Activated CD8-positive, alpha-beta memory T cell treated with anti-CD3 and anti-CD28 coated beads, Interleukin-2, amount 10 ng/mL, durations not matched to agents 7 days and 5 days (primary cell): ENCODE measurements at places on chromosomes 4 and X. TPM values are rescaled to one million over a fixed set of nuclear protein-coding genes. Genes with fewer than 3 reads are reported as not detected.

- H3K36me3 ChIP-seq: no peaks in the 10 kb centered on the region
- H3K27me3 ChIP-seq: peaks cover 10% of the 10 kb centered on the region
- no peak for DNase-seq
Measured at GRCh38 chr4:10020871-10021652, at the start of gene SLC2A9. Gene SLC2A9, minus strand, starts transcription at chr4:10021497. Its CDS starts 68 bp downstream, at chr4:10021429.

The CNKSR2 gene
- 6.3 TPM for total RNA-seq

DNA sequence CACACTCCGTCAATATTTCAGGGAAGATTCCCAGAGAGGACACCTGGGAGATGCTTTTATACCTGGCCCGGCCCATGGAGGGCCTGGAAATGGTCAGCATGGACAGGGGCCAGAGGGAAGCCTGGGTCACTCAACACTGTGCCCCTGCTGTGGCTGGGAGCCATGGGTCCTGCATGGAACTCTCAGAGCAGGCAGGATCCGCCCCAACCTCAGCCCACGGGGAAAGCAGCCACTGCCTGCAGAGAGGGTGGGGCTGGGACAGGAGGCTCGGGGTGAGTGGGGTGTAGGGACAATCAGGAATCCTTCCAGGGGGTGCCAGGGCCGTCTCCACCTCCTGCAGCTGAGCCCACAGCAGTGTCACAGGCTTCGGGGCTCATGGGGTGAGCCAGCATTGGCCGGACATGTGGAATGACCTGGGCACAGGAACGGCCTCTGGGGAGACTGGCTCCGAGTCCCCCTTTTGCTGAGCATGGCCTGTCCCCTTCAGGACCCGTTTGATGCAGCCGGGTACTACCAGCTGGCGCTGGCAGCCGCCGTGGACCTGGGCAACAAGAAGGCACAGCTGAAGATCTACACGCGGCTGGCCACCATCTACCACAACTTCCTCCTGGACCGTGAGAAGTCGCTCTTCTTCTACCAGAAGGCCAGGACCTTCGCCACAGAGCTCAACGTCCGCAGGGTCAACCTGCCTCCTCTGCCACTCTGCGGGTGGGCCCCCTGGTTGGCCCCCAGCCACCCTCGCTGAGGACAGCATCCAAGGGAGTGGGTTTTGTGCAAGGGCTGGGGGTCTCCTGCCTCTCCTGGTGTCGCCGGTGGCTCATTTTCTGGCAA, 29.1 kb upstream of the HTRA3 start:
- H3K27ac ChIP-seq: no peak overlapping the region
- no peaks in the 10 kb centered on the region for H3K27me3 ChIP-seq

DNA sequence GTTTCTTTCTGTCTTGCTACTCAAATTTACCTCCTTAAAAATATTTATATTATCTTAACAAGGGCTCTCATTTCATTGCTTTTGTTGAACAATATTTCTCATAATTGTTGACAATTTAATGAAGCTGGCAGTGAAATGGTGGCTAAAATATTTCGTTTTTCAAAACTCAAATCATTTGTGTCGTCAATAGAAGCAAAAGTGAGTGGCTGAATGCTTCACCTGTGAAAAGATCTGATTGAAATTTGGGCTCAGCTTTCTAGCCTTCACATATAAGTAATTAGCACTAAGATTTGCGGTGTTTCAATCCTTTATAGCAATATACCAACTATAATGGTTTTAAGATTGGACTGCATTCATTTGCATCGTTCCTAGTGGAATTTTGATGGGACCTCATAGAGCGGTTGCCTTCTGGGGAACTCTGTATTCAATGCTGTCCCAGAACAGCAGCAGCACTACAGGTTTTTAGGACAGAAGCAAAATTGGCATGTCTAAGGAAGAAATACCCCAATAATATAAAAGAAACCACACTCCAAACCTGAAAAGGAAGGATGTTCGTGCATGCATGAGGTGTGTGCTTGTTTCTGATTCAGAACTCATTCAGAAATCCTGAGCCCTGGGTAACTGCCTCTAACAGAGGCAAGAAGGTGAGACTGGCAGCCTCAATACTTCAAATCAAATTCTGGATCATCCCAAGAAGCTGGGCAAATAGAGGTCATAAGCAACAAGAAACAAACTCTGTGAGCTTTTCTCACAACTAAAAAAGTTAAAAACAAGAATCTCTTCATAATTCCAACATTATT, 2.5 kb downstream of the CXCL1 start:
- no peaks in the 10 kb centered on the region for H3K36me3 ChIP-seq
- peaks cover 19% of the 10 kb centered on the region for H3K27me3 ChIP-seq
- DNase-seq: no peak
- no peak overlapping the region for H3K27ac ChIP-seq

GRCh38 chrX:10769195-10769594, 148.8 kb upstream of the MID1 start:
- no peak for DNase-seq
- no peaks in the 10 kb centered on the region for H3K27me3 ChIP-seq
- no peaks in the 10 kb centered on the region for H3K4me1 ChIP-seq

DNA sequence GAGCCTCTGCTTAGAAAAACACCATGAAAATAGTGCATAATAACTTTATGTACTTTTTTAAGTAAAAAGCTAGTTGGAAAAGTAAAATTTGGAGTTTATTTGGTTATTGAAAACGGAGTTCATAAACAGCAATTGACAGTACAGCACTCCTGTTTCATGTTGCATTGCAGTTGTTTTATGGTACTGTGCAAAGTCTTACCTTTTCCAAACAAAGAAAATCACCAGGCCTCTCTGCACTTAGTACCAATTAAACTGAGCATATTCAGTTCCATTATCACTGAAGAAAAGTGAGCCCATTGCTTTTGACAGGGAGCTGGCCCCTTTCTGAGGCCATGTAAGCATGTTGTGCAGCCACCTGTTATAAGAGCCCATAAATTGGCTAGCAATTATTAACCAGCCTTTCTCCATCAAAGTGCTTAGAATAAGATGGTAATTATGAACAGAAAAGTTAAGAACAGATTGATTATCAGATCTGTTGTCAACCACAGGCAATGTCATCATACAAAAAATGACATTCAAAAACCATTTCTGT, 376.6 kb upstream of the EMCN start:
- H3K4me3 ChIP-seq: no peak overlapping the region
- H3K36me3 ChIP-seq: peaks cover 19% of the 10 kb centered on the region
- H3K4me1 ChIP-seq: peaks cover 15% of the 10 kb centered on the region
- DNase-seq: no peak
- H3K27me3 ChIP-seq: no peaks in the 10 kb centered on the region

DNA sequence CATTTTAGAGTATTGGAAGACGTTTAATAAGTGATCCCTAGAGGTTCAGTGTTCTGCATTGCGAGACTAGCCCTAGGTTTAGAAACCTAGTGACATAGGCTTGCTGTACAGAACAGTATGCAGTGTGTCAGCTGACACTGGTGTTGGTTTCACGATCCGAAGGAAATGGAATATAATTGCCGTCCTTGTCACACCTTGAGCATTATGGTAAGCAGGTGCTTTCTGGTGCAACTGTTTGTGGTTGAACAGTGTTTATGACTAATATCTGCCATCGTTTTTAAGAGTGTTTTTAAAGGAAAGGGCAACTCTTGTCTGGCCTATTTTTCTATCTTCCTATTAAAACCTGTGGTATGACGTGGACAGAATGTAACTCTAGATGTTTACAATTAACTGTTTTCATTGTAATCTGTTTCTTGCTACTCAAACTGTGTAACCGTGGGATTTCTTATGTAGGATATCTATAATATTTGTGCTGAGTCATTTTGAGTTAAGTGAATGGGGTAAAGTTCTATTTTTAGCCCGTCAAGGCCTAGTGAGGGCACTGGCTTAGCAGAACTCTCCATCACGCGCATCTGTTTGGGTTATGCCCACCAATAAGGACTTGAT, 53.8 kb upstream of the TBC1D14 start:
- DNase-seq: peak; percentile 64
- no peaks in the 10 kb centered on the region for H3K27me3 ChIP-seq
- peak overlapping the region; percentile 60 for H3K27ac ChIP-seq
- H3K4me3 ChIP-seq: no peak overlapping the region
- H3K36me3 ChIP-seq: peaks cover 38% of the 10 kb centered on the region

- no peak overlapping the region for H3K4me3 ChIP-seq
- no peaks in the 10 kb centered on the region for H3K36me3 ChIP-seq
- H3K4me1 ChIP-seq: no peaks in the 10 kb centered on the region
- DNase-seq: no peak
Measured at GRCh38 chr4:130486841-130487240, 1390.9 kb downstream of the C4orf33 start.

DNA sequence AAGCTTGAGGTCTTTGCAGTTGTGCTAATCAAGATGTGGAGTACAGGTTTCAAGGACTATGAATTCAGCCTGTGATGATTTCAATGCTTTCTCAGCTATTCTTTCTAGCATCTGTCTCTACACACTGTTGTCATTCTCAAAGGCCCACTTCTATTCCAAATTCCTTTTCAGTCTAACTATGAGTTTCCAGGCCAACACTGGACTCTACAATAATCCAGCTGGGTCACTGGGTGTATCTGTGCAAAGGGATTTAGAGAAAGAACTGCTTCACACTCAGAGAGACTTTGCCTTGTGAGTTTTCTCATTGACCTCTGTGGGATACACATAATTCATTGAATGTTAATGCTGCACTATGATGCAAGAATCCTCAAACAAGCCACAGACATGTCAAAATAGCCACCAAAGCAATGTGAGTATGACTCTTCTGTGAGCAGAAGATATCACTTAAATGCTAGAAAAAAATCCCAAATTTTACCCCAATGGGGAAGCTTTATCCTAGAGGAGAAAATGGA, 171.8 kb upstream of the CLNK start:
- peaks cover 1% of the 10 kb centered on the region for H3K27me3 ChIP-seq
- H3K4me1 ChIP-seq: no peaks in the 10 kb centered on the region
- no peaks in the 10 kb centered on the region for H3K36me3 ChIP-seq
- DNase-seq: no peak
- no peak overlapping the region for H3K27ac ChIP-seq
- H3K4me3 ChIP-seq: no peak overlapping the region

DNA sequence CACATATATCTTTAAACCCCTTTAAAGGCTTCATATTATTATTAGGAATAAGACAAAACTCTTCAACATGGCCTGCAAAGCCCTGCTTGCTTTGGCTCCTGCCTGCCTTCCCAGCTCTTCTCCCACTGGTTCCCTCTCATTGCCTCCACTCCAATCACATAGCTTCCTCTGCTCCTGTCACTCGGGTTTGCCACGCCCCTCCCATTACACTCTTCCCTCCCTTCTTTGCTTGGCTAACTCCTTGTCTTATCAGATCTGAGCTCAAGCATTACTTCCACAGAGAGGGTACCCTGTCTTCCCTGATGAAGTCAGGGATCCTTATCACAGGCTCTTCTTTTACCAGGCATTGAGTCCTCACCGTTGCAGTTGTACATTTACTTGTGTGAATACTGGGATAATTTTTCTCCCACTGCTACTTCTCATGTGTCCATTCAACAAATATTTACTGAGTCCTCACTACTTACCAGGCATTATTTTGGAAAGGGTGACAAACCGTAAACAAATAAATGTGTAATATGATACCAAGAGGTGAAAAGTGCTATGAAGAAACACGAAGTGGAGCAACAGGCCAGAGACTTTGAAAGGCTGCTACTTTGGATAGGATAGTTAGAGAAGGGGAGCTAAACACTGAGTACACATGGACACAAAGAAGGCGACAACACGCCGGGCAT, 3.2 kb upstream of the VGLL1 start:
- no peaks in the 10 kb centered on the region for H3K27me3 ChIP-seq
- peaks cover 1% of the 10 kb centered on the region for H3K36me3 ChIP-seq
- no peak overlapping the region for H3K27ac ChIP-seq
- DNase-seq: no peak

The ZNF630 gene
- total RNA-seq: 3.2 TPM

The PRSS12 gene
- total RNA-seq: not detected

GRCh38 chr4:153075836-153076518, 128.3 kb upstream of the TRIM2 start:
- no peak overlapping the region for H3K4me3 ChIP-seq
- no peaks in the 10 kb centered on the region for H3K36me3 ChIP-seq
- DNase-seq: no peak
- no peaks in the 10 kb centered on the region for H3K4me1 ChIP-seq
- H3K27ac ChIP-seq: no peak overlapping the region

The SLC9B1 gene
- 1.2 TPM for total RNA-seq

The COX7B gene
- 256 TPM for total RNA-seq

- no peak for DNase-seq
- no peak overlapping the region for H3K27ac ChIP-seq
- H3K4me1 ChIP-seq: no peaks in the 10 kb centered on the region
- H3K36me3 ChIP-seq: no peaks in the 10 kb centered on the region
- no peak overlapping the region for H3K4me3 ChIP-seq
Measured at GRCh38 chr4:20646287-20646686, 54.0 kb upstream of the PACRGL start.

DNA sequence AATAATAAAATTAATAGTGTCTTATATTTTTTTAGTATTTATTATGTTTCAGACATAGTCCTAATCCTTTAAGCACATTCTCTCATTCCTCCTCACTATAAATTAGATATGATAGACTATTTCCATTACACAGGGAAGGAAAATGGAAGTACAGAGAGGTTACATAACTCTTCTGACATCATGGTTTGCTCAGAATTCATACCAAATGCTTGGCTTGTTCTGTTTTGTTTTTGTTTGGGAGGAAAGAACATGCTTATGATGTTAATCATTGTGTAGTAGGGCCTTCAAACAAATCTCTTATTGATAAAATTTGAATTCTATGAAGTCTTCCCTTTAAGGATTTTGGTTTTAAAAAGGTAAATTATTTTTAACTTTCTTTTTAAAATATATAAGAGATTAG, 59.5 kb downstream of the RXFP1 start:
- H3K4me1 ChIP-seq: no peaks in the 10 kb centered on the region
- peaks cover 6% of the 10 kb centered on the region for H3K27me3 ChIP-seq
- no peak overlapping the region for H3K27ac ChIP-seq

- no peak for DNase-seq
- no peaks in the 10 kb centered on the region for H3K4me1 ChIP-seq
- H3K4me3 ChIP-seq: no peak overlapping the region
- H3K27me3 ChIP-seq: no peaks in the 10 kb centered on the region
- H3K27ac ChIP-seq: no peak overlapping the region
Measured at GRCh38 chr4:144820728-144821085, 174.8 kb downstream of the HHIP start.

DNA sequence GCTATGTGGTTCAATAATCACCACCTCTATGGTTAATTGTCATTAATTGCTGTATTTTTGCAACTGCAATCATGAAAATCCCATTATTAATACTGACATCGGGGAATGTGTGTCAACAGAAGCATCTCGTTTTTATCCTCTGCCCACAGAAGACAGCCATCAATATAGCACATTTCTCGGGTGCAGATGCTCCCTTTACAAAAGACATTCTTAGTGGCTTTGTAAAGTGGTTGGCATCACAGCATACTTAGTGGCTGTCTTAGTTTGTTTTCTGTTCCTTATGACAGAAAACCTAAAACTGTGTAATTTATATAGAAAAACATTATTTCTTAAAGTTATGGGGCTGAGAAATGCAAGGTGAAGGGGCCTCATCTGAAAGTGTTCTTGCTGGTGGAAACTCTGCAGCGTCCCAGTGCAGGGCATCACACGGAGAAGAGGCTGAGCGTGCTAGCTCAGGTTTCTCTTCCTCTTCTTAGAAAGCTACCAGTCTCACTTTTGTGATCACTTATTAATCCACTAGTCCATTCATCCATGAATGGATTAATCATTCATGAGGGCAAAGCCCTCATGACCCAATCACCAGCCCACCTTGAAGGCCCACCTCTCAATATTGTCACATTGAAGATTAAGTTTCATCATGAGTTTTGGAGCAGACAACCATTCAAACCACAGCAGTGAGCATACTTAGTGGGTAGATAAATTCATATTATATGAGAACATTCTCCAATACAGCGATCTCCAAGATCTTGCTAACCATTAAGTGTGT, 1067.7 kb upstream of the PABPC4L start:
- no peak overlapping the region for H3K27ac ChIP-seq
- H3K36me3 ChIP-seq: no peaks in the 10 kb centered on the region
- DNase-seq: no peak
- H3K4me3 ChIP-seq: no peak overlapping the region
- no peaks in the 10 kb centered on the region for H3K27me3 ChIP-seq
